Left colon (tissue), 2 donors: ENCODE measurements at places on chromosomes 2 and 18.

DNA sequence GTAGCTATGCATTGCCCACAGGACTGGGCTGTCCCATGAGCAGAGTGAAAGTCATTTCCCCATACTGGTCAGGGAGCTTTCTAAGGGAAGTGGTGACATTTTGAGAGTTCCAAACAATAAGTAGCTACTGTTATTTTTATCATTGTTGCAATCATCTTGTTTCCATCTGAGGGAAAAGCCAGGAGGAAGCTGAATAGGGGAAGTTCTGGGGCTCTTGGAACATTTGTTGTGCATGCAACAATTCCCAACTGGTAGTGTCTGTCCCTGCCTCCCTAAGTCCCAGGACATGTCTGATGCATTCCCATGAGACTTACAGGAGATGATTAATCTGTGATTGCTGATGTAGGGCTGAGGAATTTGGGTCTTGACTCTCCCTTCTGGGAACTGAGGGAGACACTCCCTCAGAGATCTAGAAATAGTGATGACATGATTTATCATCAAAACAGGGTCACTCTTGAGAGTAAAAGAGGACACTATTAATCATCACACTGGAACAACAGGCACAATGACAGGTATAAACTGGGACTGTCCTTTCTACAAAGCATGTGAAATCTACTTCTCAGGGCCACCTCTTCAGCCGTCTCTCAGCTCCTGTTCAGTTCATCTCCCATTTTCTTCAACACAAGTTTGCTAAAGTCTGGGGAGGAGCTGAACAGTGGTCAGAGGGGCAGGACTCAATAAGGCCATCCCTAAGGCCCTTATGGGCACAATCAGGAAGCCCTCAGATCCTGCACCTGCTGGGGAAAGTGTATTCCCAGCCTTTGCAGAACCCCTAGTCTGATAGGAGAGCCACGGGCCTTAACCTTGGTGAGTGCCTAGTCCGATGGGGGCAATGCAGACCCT, 28.0 kb upstream of the MARCO start:
- DNase-seq: no peak

- no peak for DNase-seq
Observed at GRCh38 chr2:237835372-237835771, 24.1 kb upstream of the RAMP1 start.

GRCh38 chr2:8573234-8573941, 108.5 kb upstream of the ID2 start:
- no peak for DNase-seq

DNA sequence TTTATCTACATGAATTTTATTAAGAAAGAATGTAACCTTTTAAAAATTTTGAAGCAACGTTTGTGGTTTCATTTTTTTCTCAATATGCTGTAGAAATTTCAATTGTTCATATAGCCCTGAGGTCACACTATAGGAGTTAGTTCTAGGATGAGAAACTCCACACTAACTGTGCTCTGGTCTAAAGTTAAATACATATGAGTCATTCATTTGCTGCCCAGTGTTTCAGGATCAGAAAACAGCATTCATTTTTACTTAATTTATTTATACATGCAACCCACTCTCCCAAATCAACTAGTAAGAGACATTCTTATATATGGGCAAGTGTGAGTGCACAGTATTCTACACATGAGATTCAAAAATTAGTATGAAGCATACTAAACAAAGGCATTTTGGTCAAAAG, 137.9 kb downstream of the DOCK10 start:
- no peak for DNase-seq

DNA sequence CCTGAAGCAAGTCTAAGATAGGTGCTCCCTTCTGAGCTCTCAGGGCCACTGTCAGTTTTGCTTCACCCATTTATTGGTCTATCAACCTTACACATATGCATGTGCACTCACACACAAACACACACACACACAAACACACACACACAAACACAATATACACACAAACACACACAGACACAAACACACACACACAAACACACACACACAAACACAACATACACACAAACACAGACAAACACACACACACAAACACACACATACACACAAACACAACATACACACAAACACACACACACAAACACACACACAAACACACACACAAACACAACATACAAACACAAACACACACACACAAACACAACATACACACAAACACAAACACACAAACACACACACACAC, 181.6 kb upstream of the KLHL29 start:
- no peak for DNase-seq

DNA sequence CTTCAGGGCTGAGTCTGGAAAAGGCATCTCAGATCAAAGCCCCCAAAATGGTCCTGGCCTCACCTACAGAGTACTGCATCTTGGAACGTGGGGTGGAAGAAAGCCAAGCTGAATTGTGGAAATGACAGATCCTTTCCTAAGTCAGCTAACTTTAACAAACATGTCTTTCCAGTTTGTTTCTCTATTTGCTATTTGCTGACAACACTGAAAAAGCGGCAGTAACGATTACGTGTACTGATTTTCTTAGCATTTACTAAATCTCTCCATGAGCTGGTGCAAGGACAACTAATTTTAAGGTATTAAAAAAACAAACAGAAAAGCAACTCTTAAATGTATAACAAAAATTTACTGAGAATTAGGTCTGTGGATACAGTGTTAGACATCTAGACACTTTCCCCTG, 1.1 kb downstream of the HIBCH start:
- DNase-seq: no peak

DNA sequence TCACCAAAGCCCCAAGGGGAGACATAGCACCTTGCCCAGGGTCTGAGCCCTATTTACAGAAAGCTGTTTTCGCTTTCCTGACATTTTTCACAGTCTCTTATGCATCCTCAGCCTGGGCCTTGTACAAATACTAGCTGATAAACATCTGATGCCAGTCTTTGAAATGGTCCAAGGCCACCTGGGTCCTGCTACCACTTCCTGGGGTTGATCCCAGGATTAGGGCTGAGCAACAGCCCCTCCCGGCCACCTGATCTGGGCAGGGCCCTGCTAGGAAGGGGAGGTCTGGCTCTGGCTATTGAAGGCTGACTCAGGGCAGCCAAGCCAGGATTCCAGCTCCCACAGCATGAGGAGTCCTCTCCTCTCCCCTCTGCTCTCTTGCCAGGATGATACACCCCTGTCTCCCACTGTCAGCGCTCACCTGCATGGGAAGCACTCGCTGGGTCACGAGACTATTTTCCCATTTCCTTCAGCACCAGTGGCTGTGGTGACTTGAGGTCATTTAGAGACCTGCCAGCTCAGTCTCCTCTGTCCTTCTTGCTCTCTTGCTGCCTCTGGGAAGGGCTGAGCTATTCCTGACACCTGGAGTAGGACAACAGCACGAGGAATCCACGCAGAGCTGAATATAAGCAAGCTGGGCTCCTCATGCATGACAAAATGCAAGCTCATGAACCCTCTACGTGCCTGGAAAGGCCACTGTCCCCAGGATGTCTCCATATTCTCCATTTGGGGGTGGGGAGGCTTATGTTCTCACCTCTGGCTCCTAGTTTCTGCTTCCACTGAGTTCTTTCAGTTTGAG, 53.0 kb upstream of the LGALSL start:
- peak; percentile 63 for DNase-seq

- no peak for DNase-seq
Observed at GRCh38 chr2:13821255-13821880, 811.1 kb upstream of the LRATD1 start.

- no peak for DNase-seq
Observed at GRCh38 chr18:56538746-56539145, 99.6 kb downstream of the TXNL1 start.

DNA sequence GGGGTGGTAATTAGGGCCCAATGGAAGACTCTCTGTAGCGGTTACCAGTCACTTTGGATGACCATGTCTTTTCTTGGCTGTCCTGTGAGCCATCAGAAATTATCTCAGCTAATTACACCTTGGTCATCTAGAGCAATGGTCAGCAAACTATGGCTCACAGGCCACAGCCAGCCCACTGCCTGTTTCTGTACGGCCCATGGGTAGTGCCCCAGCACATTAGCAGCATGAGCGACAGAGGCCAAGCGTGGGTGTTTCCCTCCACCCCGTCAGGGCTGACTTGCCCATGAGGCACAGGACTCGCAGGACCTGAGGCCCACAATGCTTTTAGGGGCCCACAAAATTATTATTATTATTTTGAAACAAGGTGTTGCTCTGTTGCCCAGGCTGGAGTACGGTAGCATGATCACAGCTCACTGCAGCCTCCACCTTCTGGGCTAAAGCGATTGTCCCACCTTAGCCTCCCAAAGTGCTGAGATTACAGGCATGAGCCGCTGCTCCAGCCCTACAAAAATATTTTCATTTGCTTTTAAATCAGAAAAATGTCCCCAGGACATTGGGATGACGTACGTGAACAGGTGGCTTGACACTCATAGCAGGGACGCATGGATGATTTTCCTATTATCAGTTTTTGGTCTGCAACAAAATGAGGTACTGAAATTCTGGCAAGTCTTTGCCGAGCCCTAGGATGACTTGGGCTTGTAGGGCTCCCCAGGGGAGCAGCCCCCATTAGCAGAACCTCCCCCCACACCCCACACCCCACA, 29.3 kb upstream of the CEP68 start:
- no peak for DNase-seq

- DNase-seq: no peak
Observed at GRCh38 chr2:109500910-109501309, 112.9 kb downstream of the SEPTIN10 start.

DNA sequence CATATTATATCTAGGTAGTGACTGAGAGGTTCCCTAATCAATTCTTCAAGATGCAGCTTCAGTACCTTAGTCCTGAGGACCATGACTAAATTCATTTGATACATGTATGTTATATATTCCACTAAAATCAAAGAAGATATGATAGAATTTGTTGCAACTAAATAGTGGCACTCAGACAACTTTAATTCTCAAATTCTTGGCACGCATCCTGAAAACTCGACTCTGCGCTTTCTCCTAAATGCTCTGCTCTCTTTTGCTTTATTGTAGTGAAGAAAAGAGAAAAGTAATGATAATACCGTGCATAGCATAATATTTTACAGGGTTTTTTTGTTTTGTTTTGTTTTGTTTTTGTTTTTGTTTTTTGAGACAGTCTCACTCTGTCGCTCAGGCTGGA, 475.3 kb downstream of the ARHGAP15 start:
- DNase-seq: no peak

GRCh38 chr18:35525795-35526494, 28.2 kb upstream of the INO80C start:
- no peak for DNase-seq

DNA sequence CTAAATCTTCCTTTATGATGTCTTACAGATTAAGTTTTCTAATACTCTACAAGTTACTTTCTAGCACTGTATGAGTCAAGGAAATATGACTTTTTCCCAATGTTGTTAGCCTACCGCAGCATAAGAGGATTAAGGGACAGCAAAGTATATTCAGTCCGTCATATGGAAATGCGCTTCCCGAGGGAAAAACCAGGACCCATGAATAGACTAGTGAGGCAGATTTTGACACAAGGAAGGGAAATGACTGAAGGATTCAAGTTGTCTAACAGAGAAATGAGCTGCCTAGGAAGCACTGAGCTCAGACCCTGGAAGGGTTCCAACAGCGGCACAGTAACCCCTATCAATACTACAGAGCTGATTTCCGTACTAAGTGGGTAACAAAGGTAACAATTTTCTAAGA, 12.0 kb downstream of the SEPTIN10 start:
- no peak for DNase-seq

- no peak for DNase-seq
Observed at GRCh38 chr2:36351736-36352349, 3.7 kb upstream of the CRIM1 start.

DNA sequence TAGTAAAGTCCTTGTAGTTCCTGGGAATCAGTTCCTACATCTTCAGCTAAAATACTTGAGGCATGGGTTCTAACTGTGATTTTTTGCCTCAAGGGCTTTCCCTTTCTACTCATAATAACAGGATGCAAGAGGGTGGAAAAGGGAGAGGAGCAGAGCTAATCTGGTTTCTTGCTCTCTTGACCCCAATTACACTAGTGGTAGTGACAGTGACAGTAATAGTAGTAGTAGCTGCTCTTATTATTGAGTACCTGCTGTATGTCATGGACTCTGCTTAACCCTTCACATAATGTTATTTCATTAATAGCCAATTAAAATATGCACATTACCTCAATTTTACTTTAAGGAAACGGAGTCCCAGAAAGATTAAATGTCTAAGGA, 214.8 kb upstream of the HNRNPA3 start:
- DNase-seq: no peak

DNA sequence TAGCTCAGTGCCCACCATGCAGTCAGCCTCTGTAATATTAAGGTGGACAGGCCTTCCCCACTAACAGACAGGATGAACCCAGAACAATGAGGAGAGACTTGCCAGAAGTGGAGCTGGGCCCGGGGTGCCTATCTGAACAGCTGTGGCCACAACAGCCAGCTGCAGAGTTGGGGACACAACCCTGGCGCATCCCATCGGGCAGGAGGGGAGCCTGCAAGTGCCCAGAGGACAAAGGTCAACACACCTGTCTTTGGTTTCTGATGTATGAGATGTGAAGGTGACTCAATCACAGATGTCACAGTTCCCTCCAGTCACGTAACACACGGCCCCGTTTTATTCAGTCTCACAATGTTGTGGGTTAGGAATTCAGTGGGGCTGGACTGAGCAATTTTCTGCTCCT, 48.2 kb upstream of the TAF1B start:
- DNase-seq: no peak

DNA sequence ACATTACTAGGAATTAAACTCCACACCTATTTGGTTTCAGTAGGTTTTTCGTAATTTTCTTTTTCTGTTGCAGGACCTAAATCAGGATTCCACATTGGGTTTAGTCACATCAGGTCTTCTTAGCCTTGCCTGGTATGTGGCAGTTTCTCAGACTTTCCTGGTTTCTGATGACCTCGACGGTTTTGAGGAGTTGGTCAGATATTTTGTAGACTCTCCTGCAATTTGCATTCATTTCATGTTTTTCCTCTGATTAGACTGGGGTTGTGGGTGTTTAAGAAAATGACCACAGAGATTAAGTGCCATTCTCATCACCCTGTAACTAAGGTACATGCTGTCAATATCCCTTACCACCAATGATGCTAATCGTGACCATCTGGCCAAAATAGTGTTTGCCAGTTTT, 97.3 kb upstream of the ST6GAL2 start:
- no peak for DNase-seq

DNA sequence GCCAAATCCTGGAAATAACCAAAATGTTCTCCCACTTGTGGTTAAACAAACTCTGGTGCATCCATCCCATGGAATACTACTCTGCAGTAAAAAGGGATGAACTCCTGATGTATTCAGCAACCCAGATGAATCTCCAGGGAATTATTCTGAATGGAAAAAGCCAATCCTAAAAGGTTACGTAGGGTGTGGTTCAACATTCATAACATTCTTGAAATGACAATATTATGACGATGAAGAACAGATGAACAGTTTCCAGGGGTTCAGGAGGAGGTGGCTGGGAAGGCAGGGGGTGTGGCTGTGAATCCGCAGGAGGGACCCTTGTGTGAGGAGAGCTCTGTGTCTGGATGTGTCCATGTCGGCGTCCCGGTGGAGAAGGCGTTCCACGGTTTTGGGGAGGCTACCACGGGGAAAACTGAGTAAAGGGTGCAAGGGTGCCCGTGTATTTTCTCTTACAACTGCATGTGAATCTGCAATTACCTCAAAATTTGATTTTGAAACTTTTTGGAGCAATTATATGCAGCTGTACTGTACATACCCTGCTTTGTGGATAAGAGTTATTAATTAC, 47.3 kb downstream of the KCNG2 start:
- DNase-seq: no peak

GRCh38 chr2:61910603-61911002, 5.1 kb downstream of the COMMD1 start:
- DNase-seq: no peak

GRCh38 chr2:98713332-98714015, 17.5 kb downstream of the MGAT4A start:
- no peak for DNase-seq
